ENCODE measurements at places on chromosomes 6 and 20. TPM values are rescaled to one million over a fixed set of nuclear protein-coding genes. Genes with fewer than 3 reads are reported as not detected.

Gene PBOV1
- total RNA-seq = not detected

Gene SLX4IP
- 5.4 TPM for total RNA-seq

Gene NEURL2
- total RNA-seq = 3.0 TPM

Gene TSPO2
- not detected for total RNA-seq
